ENCODE measurements at places on chromosomes 7 and 10.

DNA sequence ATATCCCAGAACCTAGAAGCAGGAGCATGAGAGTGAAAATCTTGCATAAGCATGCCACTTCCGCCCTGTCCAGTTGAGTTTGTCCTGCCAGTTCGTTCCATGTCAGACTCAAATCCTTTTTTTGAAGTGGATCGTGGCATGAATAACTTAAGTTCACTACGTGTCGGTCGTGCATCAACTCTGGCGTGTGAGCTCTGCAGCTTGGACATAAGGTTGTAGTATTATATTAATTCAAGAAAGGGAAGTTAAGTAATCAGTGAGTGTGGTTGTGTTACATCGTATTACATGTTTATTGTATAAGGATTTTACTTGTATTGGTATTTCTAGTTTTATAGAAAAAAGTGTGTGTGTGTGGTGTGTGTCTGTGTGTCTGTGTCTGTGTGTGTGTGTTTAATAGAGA, 23.0 kb downstream of the CDC123 start:
- no peak for DNase-seq

DNA sequence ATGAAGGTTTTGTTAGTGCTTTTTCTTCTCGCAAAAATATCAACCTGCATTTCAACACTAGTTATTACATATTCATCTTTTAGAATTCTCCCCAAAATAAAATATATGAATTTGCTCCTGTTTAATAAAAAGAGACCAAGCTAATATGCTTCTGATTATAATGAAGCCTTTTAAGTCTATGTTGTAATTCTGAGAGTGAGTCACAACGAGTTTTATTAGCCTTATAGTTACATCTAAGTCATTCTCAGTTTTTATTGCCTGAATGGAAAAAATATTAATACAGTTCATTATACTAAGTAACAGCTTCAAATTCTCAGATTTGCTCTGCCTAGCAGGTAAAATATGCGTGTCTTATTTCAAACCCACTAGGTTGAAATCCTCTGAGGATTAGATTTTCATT, 152.4 kb upstream of the CELF2 start:
- DNase-seq, result no peak

- no peak for DNase-seq
Measured at GRCh38 chr7:138325434-138325833, 134.6 kb upstream of the TRIM24 start.

DNA sequence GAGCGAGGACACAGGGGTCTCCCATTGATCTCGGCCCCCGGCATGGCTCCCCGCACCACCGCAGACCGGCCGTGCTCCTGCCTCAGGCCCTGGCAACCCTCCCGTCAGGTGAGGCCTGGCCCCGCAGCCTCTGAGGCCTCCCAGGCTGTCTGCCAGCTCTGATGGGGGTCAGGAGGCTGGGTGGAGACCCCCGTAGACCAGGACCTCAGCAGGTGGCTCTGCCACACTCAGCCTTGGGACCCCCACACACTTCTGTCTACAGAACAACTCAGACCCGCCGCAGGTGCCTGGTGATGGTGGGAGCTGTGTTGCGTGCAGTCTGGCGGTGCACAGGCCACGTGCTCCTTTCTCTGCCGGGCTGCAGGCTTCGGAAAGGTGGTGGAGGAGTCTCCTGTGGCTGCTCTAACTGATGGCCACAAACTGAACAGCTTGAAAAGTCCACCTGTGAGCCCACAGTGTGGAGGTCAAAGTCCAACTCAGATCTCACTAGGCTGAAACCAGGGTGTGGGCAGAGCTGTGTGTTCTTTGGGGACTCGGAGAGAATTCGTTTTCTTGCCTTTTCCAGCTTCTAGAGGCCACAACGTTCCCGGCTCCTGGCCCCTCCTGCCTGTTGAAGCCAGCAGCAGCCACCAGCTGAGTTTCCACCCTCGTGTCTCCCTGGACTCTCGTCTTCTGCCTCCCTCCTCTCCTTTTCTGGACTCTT, 62.5 kb downstream of the PWWP2B start:
- DNase-seq, result no peak

GRCh38 chr7:48876087-48876486, 48.3 kb upstream of the CDC14C start:
- no peak for DNase-seq

DNA sequence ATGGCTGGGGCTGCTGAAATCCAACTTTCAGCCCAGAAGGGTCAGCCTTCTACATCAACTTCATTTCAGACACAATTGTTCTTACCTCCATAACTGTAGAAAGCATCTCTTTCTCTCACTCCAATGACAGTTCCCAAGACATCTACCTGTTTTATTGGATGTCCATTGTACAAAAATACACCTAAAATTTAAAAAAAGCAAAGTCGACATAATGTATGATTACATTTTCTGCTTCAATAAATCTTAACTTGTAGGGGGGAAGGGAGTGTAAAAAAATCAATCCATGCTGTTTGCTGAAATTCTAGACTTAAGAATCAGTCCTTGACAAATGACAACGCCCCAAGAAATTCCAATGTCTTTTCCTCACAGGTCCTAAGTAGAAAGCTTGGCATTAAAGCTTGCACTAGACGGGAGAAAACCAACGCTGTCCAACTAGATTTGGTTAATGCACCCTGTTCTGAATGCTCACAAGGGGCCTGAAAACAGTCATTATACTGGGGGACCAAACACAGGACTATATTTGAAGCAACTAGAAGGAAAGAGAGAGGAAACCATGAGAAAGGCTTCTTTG, 7.5 kb downstream of the STN1 start:
- no peak for DNase-seq

DNA sequence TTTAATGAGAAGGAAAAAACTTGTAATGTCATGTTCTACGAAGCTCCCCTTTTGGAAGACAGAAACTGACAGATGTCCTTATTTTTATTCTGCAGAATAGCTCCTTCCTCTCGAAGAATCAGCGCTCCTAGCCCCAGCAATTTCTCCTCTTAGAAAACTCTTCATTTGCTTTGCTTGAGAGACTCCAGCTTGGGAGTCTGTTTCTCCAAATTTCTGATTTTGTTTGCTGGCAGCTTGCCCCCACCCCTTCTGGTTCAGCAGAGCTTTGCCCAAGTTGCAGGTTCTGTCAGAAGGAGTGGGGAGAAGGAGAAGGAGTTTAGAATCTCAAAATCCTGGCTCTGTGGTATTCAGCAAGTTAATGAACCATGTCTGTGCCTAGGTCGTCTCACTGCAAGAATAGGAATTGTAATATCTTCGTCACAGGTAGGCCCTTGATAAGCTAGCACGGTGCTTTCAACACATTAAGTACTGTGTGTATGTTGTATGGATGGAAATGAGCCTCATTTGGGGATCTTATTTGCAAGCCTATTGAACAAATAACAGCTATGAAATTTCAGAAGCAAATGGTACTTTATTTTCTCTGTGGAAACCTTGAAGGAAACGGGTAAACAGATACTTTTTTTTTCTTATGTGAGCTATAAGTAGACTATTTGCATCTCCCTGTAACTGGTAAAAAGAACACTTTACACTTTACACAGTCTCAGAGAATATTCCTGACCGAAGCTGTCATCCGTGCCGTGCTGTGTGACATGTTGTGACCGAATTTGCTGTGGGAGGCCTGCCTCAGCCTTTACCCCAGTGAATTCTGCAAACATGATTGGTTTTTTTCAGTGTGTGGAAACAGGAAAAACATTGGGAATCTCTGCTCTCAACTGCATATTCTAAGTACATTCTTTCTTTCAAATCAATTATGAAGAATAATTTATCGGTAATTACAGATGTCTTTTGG, 290.9 kb downstream of the CAMK1D start:
- DNase-seq, result no peak

- DNase-seq, result no peak
Measured at GRCh38 chr7:105426606-105427146, 38.0 kb upstream of the SRPK2 start.

GRCh38 chr7:24057243-24057642, 226.7 kb upstream of the NPY start:
- DNase-seq, result no peak

DNA sequence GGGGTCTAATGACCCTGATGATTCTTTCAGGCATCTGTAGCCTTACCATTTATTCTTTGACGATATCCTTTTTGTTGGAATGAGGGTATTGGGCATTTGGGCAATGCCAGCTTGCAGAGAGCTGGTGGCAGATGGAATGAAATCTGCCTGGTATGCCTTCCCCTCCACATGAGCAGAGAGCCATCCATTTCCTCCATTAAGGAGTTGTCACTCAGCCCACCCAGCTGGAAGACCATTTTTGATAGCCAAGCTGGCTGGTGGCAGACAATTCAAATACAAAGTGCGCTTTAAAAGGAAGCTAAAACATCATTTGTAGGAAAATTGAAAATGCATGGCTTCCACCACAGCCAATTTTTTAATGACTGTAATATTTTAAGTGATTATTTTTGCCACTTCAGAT, 240.1 kb upstream of the SLC26A5 start:
- no peak for DNase-seq

DNA sequence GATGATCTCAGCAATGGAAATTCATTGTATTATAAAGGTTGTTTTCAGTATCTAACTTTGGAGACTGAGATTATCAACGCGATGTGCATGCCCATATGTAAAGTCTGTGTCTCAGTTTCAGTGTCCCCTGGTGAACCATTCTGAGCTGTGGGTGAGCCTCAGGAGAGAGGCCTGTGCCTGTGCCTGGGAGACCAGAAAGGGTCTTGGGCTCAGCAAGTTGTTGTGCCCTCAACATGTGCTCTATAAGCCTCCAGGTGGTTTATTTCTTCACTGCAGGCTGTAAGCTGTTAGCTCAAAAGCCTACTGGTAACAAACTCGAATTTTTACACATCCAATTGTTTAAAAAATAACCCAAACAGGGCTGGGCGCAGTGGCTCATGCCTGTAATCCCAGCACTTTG, 151.9 kb downstream of the PKD1L1 start:
- no peak for DNase-seq

DNA sequence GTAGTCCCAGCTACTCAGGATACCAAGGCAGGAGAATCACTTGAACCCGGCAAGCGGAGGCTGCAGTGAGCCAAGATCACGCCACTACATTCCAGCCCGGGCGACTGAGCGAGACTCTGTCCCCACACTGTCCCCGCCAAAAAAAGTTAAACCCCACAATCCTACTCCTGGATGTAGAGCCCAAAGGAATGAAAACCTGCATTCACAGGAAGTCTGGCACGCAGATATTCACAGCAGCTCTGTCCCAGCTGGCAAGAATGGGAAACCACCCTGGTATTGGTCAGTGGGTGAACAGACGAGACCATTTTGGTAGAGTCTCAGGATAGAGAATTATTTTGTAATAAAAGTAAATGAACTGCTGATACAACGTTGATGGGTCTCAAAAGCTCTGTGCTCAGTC, 225.2 kb downstream of the MAD1L1 start:
- DNase-seq, result no peak

DNA sequence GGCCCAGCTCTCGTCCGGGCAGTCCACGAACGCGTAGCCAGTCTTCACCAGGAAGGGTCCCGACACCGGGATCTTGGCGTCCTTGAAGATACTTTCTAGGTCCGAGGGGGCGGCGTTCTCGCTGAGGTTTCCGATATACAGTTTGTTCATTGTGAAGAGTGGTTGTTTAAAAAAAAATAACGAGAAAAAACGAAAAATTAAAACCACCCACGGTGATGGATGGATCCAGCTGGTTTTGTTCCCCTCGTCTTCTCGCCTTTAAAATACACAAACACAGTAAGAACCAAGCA, 385 bp downstream of the IGF2BP3 start:
- peak; percentile 12 for DNase-seq

DNA sequence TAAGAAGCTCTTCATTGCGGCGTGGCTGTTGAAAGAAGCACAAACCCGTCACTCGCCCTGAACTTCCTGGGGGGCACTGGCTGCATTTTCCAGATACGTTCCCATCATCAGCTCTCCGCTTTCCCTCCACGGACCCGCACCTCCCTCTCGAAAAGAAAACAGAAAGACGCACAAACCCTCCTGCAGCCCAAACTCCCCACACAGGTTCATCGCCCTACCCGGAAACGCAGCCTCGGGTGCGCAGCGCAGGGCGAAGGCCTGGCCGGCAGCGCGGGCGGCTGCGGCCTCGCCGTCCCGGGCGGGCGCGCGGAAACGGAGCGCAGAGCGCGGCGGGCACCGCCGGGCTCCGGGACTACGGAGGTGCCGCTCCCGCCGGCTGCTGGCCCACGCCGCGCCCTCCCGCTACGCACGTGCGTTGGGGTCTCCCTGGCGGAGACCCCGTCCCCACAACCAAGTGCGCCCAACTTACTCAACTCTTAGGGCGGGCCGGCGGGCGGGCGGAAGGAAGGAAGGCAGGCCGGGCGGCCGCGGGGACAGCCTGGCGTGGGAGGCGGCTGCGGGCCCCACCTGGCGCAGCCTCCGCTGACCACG, 822 bp downstream of the ZNF800 start:
- DNase-seq, result peak; percentile 74

DNA sequence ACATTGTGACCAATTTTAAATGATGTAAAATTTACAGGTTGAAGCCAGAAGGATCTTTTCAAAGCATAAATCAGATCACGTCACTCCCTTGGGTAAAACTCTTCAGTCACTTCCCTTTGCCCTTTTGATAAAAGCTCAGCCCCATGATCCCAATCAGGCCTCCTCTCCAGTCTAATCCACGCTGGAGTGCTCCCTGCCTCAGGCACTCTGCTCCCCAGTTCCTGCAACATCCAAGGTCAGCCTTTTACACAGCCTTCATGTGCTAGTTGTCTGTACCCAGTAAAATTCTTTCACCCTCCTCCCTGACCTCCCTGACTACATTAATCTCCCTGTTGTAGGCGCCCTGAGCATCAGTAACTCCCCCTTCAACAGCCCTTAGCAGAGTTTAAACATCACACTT, 14.1 kb downstream of the ELMO1 start:
- no peak for DNase-seq

- DNase-seq, result no peak
Measured at GRCh38 chr10:12470719-12471118, 121.4 kb downstream of the CAMK1D start.

DNA sequence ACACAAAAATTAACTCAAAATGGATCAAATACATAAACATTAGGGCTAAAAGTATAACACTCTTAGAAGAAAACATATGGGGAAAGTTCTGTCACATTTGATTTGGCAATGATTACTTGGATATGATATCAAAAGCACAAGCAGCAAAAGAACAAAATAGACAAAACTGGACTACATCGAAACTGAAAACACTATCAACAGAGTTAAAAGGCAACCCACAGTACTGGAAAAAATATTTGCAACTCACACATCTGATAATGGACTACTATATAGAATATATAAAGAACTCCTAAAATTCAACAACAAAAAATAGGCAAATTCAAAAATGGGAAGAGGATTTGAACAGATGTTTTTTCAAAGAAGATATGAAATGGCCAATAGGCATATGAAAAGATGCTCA, 51.0 kb downstream of the COA1 start:
- no peak for DNase-seq

DNA sequence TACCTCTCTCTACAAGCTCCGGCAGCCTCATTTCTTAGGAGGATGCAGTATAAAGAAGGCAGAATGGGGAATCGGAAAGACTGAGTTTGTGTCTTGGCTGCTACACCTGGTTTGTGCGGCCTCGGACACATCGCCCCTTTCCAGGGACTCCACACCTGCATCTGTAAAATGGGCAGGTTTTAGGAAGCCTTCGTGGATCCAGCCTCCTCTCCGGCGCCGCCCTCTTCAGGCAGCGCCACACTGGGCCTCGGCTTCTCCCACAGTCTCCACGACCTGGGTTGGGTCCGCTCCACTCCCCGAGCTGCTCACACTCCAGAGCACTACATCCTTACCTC, 341 bp downstream of the GOT1 start:
- no peak for DNase-seq

- DNase-seq, result peak; percentile 89
Measured at GRCh38 chr10:103542764-103543616, 49.5 kb downstream of the NEURL1 start.

All from NCI-H1417 (cell line).